ENCODE measurements at places on chromosomes 2 and 18.

DNA sequence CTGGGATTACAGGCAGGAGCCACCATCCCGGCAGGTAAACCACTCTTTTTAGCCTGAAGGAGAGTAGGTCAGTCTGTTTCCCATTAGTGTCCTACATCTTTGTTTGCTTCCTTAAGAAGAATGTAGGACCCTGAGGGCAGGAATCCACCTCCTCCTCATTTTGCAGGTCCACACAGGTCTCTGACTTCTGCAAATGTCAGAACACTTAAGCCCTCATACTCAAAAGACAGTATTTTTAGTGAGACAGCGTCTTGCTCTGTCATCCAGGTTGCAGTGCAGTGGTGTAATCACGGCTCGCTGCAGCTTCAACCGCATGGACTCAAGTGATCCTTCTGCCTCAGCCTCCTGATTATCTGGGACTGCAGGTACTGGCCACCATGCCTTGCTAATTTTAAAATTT lies 9.3 kb downstream of the PSTPIP2 start:
- DNase-seq, result no peak

- DNase-seq, result no peak
Observed at GRCh38 chr2:64722291-64723044, 68.8 kb upstream of the SERTAD2 start.

DNA sequence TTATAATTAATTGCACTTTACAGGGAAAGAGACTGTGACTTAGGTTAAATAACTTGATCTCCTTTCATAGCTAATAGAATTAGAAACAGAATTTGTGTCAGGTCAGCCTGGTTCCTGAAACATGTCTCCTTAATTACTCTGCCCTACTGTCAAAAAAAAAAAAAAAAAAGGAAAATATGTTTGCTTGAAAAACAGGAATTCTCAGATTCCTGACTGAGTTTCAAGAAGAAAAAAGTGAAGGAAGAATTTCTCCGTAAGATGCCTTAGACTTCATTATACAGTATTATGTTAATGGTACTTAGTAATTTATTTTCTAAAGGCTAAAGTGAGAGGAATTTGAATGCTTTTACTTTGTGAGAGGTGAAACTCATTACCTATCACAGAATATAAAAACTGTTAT lies 118.4 kb upstream of the REG3G start:
- DNase-seq, result no peak

DNA sequence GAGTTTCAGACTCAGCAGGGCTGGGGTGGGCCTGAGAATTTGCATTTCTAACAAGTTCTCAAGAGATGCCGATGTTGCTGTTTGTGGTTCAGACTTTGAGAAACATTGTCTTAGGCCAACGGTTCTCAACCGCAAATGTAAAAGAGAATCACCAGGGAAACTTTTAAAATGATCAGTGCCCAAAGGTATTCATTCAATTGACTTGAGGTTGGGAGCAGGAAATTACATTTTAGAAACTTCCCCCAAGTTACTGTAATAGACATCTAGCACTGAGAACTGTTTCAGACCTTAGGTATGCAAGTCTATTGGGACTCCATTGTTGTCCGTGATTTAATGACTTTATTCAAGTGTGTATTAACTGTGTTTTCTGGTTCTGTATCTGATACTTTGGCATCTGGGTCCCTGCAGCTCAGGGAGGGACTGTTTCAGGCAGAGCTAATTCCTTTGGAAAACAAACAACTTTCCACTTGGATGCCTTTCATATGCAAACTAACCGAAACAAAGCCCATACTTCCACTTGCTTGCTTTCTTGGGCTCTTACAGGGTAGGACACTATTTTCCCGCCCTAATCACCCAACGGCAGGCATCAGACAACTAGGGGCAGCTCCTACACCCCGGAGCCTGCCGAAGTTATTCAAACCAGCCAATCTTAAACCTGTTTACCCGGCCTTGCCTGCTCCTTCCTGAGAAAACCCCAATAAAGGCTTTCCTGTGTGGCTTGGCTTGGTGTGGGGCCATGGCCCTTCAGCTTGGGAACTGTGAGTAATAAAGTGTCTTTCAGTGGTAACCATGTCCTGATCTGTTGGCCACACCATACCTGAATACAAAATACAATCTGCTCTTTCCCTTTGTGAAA lies 97.6 kb downstream of the POLE4 start:
- DNase-seq, result no peak

DNA sequence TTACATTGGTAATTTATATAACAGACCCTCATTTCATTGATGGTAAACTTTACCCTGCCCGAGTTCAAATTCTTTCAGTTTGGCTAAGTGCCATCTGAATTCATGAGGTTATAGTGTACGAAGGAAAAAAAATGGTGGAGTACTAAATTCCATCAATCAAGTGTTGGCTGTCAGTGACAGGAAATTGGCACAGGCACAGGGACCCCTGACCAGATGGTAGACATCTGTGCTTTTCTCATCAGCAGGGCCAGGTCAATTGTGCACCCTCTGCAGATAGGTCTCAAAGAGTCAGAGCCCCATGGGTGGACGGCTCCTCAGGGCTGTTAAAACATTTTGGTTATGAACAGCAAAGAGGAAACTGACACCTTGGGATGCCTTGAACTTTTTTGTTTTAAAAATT lies 439.2 kb downstream of the SETBP1 start:
- no peak for DNase-seq

DNA sequence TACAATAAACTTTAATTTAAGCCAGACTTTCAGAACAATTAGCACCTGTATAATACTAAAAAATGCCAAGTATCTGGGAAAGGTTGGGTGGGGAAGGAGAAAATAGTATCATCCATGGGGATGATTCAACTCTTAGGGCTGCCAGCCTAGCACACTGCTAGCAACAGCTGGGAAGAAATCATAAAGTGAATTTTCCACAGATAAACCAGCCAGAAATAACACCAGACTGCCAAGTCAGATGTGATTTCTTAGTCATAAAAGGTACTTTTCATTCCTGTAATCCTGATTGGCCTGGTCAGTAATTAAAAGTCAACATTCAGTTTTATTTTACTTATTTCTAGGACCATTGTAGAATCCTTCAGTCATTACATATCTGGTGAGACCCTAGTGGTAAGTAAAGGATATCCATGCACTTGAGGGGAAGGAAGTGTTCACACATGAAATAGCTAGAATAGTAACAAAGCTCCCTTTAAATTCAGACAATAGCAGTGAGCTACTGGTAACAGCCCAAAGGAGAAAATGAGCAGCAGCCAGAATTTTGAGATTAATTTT lies 59.4 kb downstream of the LIMS1 start:
- DNase-seq, result no peak

- DNase-seq, result no peak
Observed at GRCh38 chr2:11068079-11068741, 87.1 kb upstream of the SLC66A3 start.

DNA sequence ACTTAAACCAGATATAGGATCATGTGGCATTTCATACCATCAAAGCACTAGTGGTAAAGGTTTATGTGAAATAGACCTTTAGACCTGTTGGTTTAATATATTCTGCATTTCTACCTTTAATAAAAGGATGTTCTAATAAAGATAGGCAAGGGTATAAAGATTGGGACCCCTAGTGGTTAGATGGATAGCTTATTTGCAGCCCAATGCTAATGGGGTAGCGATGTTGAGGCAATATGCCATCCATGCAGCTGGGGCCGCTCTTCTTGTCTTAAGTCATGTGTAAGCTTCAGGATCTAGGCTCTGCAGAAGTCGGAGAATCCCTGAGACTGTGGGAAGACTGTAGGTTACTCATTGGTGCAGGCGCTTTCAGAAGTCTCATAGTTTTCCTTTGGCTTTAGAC lies 114.9 kb downstream of the ICOS start:
- DNase-seq, result no peak

DNA sequence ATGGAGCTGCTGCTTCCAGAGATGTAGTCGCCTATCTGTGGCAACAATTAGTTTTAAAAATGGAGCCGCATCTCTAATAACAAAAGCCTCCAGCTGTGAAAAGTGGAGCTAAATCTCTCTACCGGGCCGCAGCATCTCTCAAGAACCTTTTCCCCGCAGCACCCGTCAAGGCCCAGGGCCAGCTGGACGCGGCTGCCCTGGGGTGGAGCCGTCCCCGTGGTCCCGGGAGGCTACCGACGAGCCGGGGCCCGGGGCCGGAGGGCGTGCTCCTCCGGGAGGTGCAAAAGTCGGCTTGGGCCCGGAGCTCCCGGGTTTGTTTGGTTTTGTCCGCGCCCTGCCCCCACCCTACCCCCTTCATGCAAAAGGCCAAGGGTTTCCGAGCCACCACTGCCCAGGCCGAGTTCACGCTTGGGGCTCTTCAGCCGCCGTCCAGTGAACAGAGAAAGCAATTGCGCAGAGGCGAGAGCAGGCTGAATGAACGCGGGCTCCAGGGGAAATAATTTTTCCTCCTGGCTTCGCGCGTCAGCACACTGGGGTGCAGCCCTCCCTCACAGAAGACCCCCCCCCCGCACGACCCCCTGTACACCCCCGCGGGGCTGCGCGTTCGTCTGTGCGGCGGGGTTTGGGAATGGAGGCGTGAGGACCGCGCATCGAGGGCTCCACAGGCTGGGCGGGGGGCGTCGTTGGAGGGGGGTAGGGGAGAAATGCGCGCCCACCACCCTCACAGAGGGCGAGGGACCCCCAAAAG lies 557 bp upstream of the GREB1L start:
- DNase-seq, result peak; percentile 42

- no peak for DNase-seq
Observed at GRCh38 chr2:30298302-30298701, 67.0 kb downstream of the LBH start.

- DNase-seq, result no peak
Observed at GRCh38 chr2:191109888-191110287, 40.9 kb downstream of the STAT4 start.
